Cardiac fibroblast (primary cell): ENCODE measurements at places on chromosomes 6 and 20.

DNA sequence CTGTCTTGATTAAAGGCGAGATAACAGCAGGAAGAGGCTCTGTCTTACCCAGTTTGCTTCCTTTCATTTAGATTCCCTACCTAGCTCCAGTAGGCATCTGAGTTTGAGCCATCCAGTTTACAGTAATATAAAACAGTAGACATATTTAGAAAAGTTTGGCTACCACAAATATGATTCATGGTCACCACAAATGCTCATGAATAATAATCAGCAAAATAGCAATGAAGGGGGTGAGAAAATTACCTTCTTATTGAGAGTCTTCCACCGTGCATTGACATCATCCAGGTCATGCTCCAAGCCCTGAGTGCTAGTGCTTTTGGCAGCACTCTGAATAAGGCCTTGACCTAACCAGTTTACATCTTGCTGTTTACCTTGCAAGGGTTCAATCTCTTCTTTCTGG, 106.2 kb downstream of the DST start:
- DNase-seq: no peak

- no peak for DNase-seq
Measured at GRCh38 chr20:58665606-58666005, 14.5 kb downstream of the STX16 start.

GRCh38 chr6:102381203-102381602, 987.7 kb downstream of the GRIK2 start:
- no peak for DNase-seq

- DNase-seq: no peak
Measured at GRCh38 chr20:54435015-54435414, 40.4 kb upstream of the DOK5 start.

- DNase-seq: no peak
Measured at GRCh38 chr6:127073222-127073621, 45.2 kb upstream of the RSPO3 start.
